Cardiac muscle cell (in vitro differentiated cells and primary cell): ENCODE measurements at places on chromosomes 1 and 21.

DNA sequence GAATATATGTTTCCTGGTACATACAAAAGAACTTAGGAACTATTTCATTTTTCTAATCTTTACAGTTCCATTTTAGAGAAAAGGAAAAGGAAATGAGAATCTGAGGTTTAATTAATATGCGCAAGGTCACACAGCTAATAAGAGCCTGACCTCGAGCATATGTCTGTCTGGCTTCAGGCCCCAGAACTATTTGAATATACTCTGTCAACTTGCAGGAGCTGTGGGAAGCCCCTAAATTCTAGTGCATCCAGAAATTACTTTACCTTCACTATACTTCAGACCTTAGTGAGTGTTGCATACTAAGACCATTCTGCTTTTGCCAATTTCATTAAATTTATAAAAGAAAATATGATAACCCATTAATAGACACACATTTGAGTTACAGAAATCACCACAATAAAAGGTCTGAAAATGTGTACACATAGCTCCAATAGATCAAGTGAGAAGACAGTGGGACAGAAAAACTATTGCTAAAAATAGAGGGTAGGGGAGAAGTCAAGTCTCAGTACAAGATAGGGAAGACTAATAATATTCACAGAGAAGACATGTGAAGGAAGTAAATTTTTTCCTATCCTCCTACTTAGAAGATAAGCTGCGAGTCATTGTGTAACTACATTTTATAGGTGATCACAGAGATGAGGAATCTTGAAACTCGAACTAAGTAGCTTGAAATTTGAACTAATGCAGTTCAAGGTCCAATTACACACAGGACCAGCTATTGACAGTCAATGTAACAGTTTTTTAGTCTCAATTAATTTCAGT is 3.8 kb downstream of the RGS13 start:
- H3K27me3 ChIP-seq: no peaks in the 10 kb centered on the region
- DNase-seq: peak; percentile 56
- peak overlapping the region; percentile 67 for H3K27ac ChIP-seq
- peaks cover 11% of the 10 kb centered on the region for H3K4me1 ChIP-seq

GRCh38 chr1:98898940-98899339 is 105.7 kb downstream of the PLPPR5 start:
- H3K36me3 ChIP-seq: no peaks in the 10 kb centered on the region
- no peak overlapping the region for H3K4me3 ChIP-seq
- DNase-seq: no peak
- H3K4me1 ChIP-seq: no peaks in the 10 kb centered on the region
- no peaks in the 10 kb centered on the region for H3K27me3 ChIP-seq

- DNase-seq: no peak
- H3K27ac ChIP-seq: no peak overlapping the region
- no peak overlapping the region for H3K4me3 ChIP-seq
These were observed 146.2 kb upstream of the IRF2BP2 start for GRCh38 chr1:234756066-234756774.

DNA sequence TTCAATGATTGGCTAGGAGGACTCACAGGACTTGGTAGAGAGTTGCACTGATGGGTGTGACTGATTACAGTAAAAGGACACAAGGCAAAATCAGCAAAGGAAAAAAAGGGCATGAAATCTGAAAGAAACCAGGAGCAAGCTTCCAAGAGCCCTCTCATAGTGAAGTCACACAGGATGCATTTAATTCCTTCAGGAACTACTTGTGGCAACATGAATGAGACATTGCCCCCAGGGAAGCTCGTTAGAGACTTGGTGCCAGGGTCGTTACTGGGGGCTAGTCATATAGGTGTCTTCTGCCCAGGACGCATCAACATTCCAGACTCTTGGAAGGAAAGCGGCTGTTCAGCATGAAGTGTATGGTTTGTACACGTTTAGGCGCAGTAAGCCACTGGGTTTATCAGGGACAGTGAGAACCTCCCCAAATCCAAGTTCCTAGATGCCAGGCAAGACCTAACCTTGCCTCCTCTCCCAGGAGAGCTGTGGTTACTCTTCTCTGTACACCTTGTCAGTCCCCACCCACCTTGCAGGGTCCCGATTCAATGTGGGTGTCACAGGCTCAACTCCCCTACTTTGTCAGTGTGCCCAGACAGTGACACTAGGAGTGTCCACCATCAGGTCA is 26.0 kb upstream of the C2CD2 start:
- no peak for DNase-seq
- H3K4me3 ChIP-seq: no peak overlapping the region
- H3K36me3 ChIP-seq: no peaks in the 10 kb centered on the region
- no peaks in the 10 kb centered on the region for H3K27me3 ChIP-seq
- H3K27ac ChIP-seq: no peak overlapping the region

GRCh38 chr21:46570119-46570518 is 34.8 kb downstream of the S100B start:
- H3K27ac ChIP-seq: no peak overlapping the region
- no peak overlapping the region for H3K4me3 ChIP-seq
- no peak for DNase-seq
- peaks cover 34% of the 10 kb centered on the region for H3K36me3 ChIP-seq
- H3K4me1 ChIP-seq: no peaks in the 10 kb centered on the region
- H3K27me3 ChIP-seq: no peaks in the 10 kb centered on the region

DNA sequence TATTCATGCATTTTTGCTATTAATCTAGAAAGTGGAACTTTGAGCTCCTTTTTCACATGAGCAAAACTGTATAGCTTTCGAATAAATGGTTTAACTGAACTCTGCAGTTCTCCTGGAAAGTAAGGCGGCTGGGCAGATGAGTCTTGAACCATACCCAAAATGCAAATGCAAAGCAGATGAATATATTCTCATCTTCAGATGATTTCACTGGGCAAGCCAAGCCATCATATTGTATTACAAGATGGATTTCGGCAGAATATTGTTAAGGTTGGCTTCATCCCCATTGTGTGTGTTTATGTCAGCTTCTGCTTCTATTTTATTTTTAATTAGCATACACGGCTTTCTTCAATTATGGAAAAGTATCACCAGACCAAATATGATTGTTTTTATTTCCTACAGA is 209.6 kb downstream of the GREM2 start:
- H3K27me3 ChIP-seq: no peaks in the 10 kb centered on the region
- H3K27ac ChIP-seq: peak overlapping the region; percentile 69
- H3K4me1 ChIP-seq: peaks cover 46% of the 10 kb centered on the region
- no peaks in the 10 kb centered on the region for H3K36me3 ChIP-seq
- DNase-seq: no peak
- no peak overlapping the region for H3K4me3 ChIP-seq

DNA sequence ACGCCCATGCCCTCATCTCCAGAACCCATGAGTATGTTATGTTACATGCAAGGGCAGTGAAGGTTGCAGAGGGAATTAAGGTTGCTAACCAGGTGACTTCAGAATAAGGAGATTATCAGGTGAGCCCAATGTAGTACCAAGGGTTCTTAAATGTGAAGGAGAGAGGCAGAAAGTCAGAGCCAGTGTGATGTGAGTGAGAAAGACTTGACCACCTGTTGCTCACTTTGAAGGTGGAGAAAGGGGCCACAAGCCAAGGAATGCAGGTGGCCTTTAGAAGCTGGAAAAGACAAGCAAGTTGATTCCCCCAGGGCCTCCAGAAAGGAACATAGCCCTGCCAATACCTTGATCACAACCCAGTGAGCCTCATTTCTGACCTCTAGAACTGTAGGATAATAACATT is 84.7 kb upstream of the CLDN14 start:
- no peaks in the 10 kb centered on the region for H3K4me1 ChIP-seq
- H3K36me3 ChIP-seq: no peaks in the 10 kb centered on the region
- no peak overlapping the region for H3K27ac ChIP-seq
- H3K27me3 ChIP-seq: no peaks in the 10 kb centered on the region
- no peak for DNase-seq
- no peak overlapping the region for H3K4me3 ChIP-seq

DNA sequence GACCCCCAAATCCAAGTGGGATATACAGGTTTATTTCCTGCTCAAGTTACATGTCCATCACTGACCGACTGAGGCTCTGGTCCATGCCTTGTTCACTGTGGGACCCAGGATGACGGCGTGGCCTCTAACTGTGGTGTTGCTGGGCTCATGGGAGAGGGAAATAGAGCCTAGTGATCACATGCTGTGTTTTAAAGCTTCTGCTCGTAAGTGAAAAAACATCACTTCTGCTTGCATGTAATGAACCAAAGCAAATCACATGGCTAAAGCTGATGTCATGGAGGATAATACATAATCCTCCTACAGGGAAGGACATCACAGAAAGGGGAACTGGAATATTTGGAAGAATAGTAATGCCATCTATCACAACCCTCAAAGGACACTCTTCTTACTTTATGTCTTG is 107.6 kb downstream of the FASLG start:
- H3K4me3 ChIP-seq: no peak overlapping the region
- DNase-seq: no peak
- no peaks in the 10 kb centered on the region for H3K27me3 ChIP-seq
- no peaks in the 10 kb centered on the region for H3K36me3 ChIP-seq
- no peaks in the 10 kb centered on the region for H3K4me1 ChIP-seq

- H3K4me1 ChIP-seq: peaks cover 12% of the 10 kb centered on the region
- H3K4me3 ChIP-seq: peak overlapping the region; percentile 35
- peaks cover 3% of the 10 kb centered on the region for H3K27me3 ChIP-seq
- H3K27ac ChIP-seq: no peak overlapping the region
These were observed 715 bp upstream of the ARTN start for GRCh38 chr1:43932786-43933385.

DNA sequence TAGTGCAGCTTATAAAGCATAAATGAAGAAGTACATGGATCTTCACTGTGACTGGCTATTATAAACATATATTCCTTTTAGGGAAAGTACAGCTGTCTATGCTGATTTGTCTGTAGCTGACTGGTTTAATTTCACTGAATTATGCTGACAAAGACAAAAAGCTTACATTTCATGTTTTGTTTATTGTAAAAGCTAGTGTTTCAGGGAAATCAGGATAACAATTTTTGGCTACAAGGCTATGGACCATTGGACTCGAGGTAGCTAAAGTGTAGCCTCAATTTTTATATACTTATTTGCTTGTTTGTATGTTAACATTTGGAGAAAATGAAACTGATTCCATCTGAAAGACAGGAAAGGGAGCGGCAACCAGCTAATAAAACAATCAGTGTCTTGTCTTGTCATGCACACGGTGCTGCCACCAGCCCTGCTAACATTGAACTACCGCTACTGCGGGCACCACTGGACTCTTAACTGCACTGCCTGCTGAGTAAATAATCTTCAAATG is 480.2 kb downstream of the COL11A1 start:
- H3K4me3 ChIP-seq: no peak overlapping the region
- no peaks in the 10 kb centered on the region for H3K4me1 ChIP-seq
- H3K27me3 ChIP-seq: no peaks in the 10 kb centered on the region
- H3K27ac ChIP-seq: no peak overlapping the region

GRCh38 chr1:203049576-203050180 is 23.4 kb downstream of the PPFIA4 start:
- peaks cover 7% of the 10 kb centered on the region for H3K4me1 ChIP-seq
- H3K27ac ChIP-seq: no peak overlapping the region
- H3K4me3 ChIP-seq: no peak overlapping the region
- peaks cover 56% of the 10 kb centered on the region for H3K36me3 ChIP-seq
- DNase-seq: no peak

GRCh38 chr1:181104042-181104789 is 15.7 kb downstream of the IER5 start:
- no peaks in the 10 kb centered on the region for H3K36me3 ChIP-seq
- DNase-seq: peak; percentile 36
- H3K4me3 ChIP-seq: peak overlapping the region; percentile 70
- peak overlapping the region; percentile 40 for H3K27ac ChIP-seq
- peaks cover 7% of the 10 kb centered on the region for H3K27me3 ChIP-seq
- H3K4me1 ChIP-seq: peaks cover 31% of the 10 kb centered on the region

DNA sequence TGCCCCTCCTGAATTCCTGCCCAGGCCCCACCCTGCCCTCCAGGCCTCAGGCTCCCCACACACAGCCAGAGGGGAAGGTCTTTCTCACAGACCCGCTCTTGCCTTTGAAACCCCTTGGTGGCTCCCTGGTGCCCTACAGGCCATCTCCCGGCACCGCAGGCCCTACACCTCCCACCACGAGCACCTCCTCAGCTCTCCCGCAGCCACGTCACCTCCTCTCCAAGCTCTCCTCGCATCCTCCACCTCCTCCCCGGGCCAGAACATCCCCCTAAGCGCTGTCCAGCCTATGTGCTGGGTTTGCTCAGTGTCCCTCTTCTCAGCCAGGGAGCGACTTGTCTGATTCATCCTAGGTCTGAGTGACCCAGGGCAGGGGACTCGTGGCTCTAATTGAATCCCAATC is 66.4 kb downstream of the DMRTB1 start:
- no peaks in the 10 kb centered on the region for H3K36me3 ChIP-seq
- no peak overlapping the region for H3K4me3 ChIP-seq
- no peak for DNase-seq
- H3K27me3 ChIP-seq: no peaks in the 10 kb centered on the region

GRCh38 chr1:25640646-25641328 is 24.2 kb downstream of the MAN1C1 start:
- no peak for DNase-seq
- H3K4me3 ChIP-seq: no peak overlapping the region
- H3K27me3 ChIP-seq: no peaks in the 10 kb centered on the region
- no peak overlapping the region for H3K27ac ChIP-seq
- no peaks in the 10 kb centered on the region for H3K36me3 ChIP-seq
- H3K4me1 ChIP-seq: peaks cover 10% of the 10 kb centered on the region

DNA sequence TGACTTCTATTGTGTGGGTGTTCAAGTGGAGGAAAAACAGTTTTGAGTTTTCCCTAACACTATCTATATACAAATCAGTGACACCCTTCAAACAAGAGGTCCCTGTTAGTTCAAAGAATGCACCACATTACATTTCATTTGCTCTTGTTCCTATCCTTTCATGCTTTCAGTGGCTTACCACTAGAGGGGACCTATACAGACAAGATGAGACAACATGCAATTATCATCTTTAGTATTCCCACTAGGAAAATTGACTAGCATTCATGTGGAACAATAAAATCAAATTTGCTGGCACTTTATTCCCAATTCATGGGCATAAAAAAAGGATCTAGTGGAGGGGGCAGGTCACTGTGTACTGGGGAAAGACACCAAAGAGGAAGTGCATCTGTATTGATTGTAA is 13.3 kb upstream of the SIPA1L2 start:
- H3K4me3 ChIP-seq: no peak overlapping the region
- DNase-seq: no peak
- H3K27me3 ChIP-seq: no peaks in the 10 kb centered on the region
- no peaks in the 10 kb centered on the region for H3K36me3 ChIP-seq
- peaks cover 4% of the 10 kb centered on the region for H3K4me1 ChIP-seq

DNA sequence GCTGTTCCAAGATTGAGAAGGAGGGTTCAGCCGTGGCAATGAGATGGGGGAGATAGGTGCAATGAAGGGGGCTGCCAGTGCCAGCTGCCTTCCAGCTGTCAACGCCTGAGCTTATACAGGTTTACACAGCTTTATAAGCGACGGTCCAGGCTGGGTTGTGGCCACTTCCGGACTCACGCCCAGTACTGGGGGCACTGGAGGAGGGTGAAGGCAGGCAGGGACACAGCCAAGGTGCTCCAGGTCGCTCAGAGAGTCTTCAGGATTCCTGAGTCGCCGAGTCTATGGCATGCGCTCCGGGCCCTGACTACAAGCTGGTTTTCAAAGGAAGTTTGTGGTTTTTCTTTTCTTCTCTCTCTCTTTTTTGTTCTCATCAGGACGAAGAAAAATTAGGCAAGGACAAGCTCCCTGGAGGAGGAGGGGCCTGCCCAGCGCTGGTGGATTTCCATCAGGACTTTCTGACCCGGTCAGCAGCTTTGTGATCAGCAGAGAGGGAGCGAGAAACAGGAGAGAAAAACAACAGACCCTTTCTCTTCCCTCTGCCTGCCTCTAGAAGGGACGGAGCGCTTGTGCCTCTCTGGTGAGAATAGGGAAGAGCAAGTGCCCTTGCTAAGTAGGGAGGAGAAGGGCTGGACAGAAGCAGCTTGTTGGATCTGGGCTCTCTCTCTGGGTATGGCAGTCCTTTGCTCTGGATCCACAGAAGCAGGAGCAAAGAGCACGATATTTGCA is at the start of gene MINDY1:
TSS of gene MINDY1 (minus strand) at position 576 of the 726 bp plus-strand sequence. CDS start 4,285 bp downstream, outside the sequence.
- H3K4me1 ChIP-seq: peaks cover 35% of the 10 kb centered on the region
- peak within 1 kb of the TSS; percentile 93 for H3K27ac ChIP-seq
- peak within 1 kb of the TSS; percentile 41 for H3K4me3 ChIP-seq
- no peaks in the 10 kb centered on the region for H3K27me3 ChIP-seq
